ENCODE measurements at places on chromosomes 3 and 15.

GRCh38 chr15:70596354-70597055 is 166.9 kb downstream of the UACA start:
- DNase-seq: no peak

- DNase-seq: no peak
These were observed 746.8 kb upstream of the LMCD1 start for GRCh38 chr3:7754653-7755441.

- DNase-seq: no peak
These were observed 19.0 kb upstream of the IL1RAP start for GRCh38 chr3:190494907-190495306.

GRCh38 chr3:8359133-8359532 is 142.5 kb upstream of the LMCD1 start:
- DNase-seq: no peak

Measured in NCI-H345 (cell line).